ENCODE measurements at places on chromosomes 4 and X. TPM values are rescaled to one million over a fixed set of nuclear protein-coding genes. Genes with fewer than 3 reads are reported as not detected.

DNA sequence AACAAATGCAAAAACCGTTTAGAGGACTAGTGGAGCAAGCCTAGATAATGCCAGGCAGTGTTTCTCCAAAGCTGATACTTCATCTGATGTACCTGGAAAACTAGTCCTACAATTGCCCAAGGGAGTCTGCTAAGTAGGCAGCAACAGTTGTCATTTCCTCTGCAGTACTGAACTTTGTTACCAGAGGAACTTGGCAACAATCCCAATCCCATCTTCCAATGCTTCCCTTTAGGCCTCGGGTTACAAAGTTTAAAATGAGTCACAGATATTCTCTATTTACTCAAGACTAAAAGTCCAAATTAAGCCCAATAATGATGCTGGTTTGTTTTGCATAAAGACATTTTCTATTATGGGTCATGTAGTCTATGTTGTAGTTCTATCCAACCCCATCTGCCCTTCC is 120.0 kb upstream of the GLRA2 start:
- H3K27ac ChIP-seq = no peak overlapping the region
- no peaks in the 10 kb centered on the region for H3K27me3 ChIP-seq
- no peaks in the 10 kb centered on the region for H3K4me1 ChIP-seq
- DNase-seq = no peak
- H3K36me3 ChIP-seq = no peaks in the 10 kb centered on the region
- no peak overlapping the region for H3K4me3 ChIP-seq

DNA sequence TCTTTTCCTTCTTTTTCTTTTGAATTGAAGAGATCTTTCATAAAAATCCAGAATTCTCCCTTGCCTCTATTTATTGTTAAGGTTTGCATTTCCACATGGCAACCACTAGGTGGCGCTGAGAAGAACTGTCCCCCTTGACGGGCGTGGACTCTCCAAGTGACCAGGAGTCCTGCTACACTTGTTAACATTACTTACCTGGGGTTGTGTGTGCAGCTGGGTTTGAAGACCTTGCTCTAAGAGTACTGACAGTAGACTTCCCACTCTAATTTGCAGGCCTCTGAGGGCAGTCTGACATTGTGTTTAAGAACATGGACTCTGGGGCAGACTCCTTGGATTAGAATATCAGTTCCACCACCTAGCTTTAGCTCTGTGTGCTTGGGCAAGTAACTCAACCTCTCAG is 52.8 kb downstream of the GPRIN3 start:
- peaks cover 32% of the 10 kb centered on the region for H3K36me3 ChIP-seq
- no peak overlapping the region for H3K4me3 ChIP-seq
- peaks cover 53% of the 10 kb centered on the region for H3K4me1 ChIP-seq
- DNase-seq = peak; percentile 58
- H3K27ac ChIP-seq = peak overlapping the region; percentile 55

Gene MED14
- total RNA-seq = 47.7 TPM

Gene GTPBP6
- total RNA-seq = 53.2 TPM

Gene SULT1B1
- 0.26 TPM for total RNA-seq
